ENCODE measurements at places on chromosomes 1 and 21.

- no peak for DNase-seq
Observed at GRCh38 chr1:182120411-182121258, 59.1 kb upstream of the ZNF648 start.

DNA sequence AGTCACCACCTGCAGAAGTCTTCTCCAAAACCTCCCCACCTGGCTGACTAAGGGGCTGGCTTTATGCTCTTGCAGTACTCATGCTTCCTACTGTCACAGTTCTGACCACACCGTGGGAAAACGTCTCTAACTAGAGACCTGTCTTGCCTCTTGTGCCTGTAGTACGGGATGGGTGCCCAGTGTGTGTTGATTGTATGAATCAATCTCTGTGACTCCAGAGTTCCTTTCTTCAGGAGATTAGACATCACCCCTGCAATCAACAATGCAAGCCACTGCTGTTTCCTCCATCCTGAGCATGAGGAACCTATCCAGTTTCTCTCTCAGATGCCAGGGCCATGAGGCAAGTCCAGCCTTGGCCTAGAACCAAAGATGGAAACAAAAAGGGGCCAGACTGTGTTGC lies 64.1 kb downstream of the LRRN2 start:
- DNase-seq: no peak

DNA sequence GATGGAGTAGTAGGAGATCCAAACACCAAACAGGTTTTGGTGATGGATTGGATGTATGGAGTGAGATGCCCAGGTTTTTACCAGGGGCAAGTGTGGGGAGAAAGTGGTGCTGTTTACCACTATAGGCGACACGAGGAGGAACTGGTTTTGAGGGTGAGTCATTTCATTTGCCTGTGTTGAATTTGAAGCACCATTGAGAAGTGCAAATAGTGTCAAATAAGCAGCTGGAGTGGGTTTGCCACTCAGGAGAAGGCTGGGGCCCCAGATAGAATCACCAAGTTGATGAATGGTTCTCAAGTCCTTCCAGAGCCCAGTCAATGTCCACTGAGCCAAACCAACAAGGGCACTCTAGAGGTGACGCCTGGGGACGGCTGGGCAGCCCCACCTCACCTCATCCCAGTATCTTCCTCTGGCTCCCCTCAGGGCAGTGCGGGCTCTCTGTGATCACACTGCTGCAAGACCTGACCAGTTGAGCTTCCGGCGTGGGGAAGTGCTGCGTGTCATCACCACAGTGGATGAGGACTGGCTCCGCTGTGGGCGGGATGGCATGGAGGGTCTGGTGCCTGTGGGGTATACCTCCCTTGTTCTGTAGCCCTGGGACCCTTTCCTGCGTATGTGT lies 9.4 kb downstream of the RUSC1 start:
- DNase-seq: no peak

DNA sequence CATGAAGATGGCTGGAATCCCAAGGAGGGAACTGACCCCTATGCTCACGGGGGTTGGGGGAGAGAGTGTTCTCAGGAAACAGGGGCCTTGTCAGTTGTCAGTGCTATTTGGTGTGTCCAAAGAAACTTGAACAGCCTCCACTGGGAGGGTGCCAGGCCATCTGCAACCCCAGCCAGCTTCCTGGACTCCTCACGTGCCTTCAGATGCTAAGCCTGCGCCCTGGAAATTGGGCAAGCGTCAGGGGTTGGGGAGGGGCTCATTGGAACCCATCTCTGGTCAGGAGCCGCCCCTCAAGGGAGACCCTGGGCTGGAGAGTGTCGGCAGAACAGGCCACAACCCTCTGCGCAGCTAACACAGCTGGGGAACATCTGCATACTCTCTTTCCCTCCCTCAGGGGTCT lies 13.1 kb upstream of the LHX4 start:
- no peak for DNase-seq

- no peak for DNase-seq
Observed at GRCh38 chr1:230057681-230058565, 9.1 kb upstream of the GALNT2 start.

GRCh38 chr1:200258447-200259375 lies 151.1 kb downstream of the ZNF281 start:
- DNase-seq: no peak

GRCh38 chr1:225694151-225694603 lies 41.3 kb upstream of the ENAH start:
- DNase-seq: no peak

GRCh38 chr1:32192220-32192948 lies 8.0 kb upstream of the CCDC28B start:
- DNase-seq: no peak

GRCh38 chr21:44916965-44917364 lies 3.7 kb downstream of the ITGB2 start:
- no peak for DNase-seq

GRCh38 chr1:74652711-74653139 lies 20.9 kb downstream of the ERICH3 start:
- DNase-seq: no peak

GRCh38 chr1:193275773-193276172 lies 89.4 kb upstream of the B3GALT2 start:
- DNase-seq: no peak

DNA sequence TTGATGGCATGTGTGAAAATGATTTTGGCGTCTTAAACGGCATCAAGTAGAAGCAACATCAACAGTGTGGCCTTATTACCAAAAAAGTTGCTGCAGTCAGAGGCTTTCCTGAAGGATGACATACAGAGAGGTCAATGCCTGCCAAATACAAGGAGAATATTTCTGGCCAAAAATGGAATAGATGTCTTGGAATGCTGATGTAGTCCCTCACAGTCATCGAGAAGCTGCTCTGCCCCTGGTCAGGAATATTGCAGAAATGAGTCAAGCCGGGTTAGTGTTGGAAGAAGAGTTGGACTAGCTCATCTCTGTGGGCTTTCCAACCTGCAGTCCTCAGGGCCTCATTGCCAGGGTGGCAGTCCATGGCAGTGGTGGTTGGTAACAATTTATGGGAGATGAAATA lies 42.1 kb downstream of the NOS1AP start:
- DNase-seq: no peak

DNA sequence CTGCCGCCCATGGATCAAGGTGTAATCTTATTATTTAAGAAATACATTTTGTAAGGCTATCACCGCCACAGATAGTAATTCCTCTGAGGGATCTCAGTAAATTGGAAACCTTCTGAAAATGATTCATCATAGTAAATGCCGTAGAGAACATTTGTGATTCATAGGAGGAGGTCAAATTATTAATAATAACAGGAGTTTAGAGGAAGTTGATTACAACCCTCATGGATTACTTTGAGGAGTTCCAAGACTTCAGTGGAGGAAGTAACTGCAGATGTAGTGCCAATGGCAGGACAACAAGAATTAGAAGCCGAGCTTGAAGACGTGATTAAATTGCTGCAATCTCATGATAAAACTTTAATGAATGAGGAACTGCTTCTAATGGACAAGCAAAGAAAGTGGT lies 280.1 kb downstream of the PTPRC start:
- no peak for DNase-seq

GRCh38 chr1:54940042-54940441 lies 40.4 kb upstream of the TMEM61 start:
- DNase-seq: no peak

GRCh38 chr1:8930116-8930515 lies 15.6 kb upstream of the CA6 start:
- DNase-seq: no peak

DNA sequence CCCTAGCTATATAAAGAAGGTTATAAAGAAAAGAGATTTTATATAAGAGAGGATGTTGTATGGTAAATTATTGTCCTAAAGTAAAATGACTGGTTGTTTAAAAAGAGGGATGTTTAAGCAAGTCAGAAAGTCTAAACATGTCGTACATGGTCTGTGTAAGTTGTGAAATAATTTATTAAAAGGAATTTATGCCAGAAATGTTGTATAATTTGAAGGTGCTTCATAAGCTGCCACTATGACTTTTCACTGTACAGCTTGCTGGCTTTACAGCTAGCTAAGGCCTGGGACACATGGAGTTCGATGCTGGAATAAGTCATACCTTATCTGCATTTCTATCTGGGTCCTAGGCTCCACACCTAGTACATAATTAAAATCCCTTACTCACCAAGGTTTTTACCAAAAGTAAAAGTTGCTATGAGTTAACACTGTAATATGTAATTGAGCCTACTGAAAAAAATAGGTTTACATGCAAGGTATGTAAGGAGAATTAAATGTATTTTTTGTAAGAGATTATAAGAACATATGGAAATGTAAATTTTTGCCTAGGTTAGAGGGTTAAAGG lies 59.0 kb upstream of the EDEM3 start:
- DNase-seq: no peak

DNA sequence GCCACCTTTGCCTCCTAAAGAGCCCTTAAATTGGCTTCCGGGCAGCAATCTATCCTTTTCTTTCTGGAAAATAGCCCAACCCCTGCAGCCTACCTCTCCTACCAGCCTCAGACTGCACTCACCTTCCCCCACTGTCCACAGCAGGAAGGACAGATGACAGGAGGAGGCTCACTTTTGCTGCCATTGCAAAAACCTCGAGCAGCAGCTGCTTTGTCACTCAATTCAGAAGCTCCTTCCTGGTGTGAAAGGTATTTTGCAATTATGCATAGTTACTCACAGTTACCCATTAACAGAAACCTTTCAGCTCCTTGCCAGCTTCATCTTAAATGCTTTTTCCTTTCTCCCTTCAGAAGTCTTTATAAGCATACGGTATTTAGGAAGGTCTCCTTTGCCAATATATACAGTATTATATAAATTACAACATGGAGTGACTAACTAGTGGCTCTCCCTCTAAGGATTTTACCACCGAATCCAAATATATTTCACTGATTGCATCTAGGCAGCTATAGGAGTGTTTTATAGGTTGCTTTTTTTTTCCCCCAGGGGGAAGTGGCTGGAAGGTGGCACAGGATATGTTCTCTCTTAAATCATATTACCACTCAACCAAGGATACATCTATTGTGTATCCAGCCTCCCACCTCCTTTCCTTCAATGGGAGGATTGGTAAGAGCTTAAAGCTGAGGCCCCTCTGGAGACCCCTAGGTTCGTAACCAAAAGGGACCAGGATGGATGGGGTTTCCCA lies 142.1 kb upstream of the IPO9 start:
- DNase-seq: no peak

DNA sequence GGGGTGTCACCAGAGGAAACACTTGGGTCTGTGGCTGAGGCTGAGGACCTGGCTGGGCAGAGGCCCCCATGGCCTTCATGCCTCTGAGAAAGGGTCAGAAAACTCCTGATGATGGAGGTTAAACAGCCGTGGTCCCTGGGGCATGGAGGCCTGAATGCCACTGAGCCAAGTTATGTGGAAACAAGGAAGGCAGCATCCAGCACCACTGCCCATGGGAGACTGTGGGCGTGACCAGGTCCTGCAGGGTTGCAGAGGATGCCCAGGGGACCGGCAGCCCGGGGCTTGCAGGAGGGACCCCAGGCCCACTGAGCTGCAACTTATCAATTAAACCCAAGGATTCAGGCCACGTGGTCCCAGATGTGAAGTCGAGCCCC lies 18.9 kb upstream of the COL6A2 start:
- no peak for DNase-seq

DNA sequence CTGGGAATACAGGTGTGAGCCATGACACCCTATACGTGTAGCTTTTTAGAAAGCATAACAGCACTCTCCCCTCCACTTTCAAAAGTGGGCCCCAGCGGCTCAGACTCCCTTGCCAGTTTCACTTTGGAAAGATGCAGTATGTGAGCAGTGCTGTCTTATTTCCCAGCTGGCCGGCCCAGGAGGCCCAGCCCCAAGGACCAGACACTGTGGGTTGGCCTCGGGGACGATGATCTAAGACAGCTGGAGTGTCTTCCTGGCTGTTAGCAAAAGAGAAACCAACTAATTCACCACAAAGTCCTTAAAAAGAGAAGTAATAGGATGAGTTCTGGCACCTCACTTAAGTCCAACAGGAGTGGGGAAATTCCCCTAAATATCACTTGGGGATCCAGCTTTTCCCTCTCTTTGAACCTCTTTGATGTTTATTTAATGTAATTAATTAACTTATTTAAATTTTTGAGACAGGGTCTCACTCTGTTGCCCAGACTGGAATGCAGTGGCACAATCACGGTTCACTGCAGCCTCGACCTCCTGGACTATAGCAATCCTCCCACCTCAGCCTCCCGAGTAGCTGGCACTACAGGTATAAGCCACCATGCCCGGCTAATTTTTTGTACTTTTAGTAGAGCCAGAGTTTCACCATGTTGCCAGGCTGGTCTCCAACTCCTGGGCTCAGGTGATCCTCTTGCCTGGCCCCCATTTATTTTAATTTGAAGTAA lies 17.6 kb upstream of the CLIC4 start:
- DNase-seq: no peak

DNA sequence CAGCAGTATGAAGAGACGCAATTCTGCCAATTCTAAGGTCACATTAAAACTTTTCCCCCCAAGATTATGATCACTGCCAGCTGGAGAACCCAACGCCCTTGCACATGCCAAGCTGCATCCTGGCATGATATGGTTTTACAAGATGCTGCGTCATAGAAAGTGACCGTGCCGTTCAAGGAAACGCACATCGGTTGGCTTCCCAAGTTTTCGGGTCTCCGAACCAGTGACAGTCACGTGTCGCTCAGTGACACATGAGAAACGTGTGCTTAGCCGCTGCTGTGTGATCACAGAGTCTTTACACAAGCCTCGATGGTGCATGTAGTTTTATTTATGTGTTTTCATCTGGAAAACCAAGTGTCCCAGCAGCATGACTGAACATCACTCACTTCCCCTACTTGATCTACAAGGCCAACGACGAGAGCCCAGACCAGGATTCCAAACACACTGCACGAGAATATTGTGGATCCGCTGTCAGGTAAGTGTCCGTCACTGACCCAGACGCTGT lies 7.4 kb downstream of the SMIM1 start:
- DNase-seq: no peak

GRCh38 chr1:87916965-87917364 lies 588.3 kb downstream of the LMO4 start:
- no peak for DNase-seq

- DNase-seq: no peak
Observed at GRCh38 chr1:205826016-205826806, 13.2 kb upstream of the SLC41A1 start.

DNA sequence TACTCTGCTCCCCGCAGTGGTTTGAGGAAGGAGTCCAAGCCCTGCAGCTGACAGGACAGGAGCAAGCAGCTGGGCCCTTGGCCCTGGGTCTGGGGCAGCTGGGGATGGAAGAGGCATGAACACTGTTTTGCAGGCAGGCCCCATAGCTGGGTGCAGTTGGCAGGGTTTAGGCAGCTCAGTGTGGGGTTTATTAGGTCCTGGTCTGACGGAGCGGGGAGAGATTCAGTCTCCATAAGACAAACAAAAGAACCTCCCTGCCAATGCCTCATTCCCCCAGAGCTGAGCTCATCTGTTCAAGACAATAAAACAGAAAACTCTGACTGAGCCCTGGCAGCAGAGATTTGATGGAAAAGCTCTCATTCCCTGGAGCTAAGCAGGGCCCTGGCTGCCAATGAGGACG lies 37.3 kb downstream of the OLFML2B start:
- no peak for DNase-seq

DNA sequence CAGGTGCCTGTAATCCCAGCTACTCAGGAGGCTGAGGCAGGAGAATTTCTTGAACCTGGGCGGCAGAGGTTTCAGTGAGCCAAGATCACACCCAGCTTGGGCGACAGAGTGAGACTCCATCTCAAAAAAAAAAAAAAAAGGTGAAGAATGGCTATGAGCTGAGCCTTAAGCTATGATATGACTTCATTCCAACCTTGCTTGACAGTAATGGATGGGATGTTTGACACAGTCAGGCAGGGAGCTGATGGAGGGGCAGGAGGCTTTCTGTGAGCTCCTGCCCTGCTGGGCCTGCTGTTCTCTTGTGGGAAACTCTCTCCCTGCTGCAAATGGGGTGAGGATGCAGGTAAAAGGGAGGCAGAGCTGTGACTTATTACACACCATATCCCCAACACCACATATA lies 27.6 kb downstream of the NCF2 start:
- no peak for DNase-seq

GRCh38 chr1:26697978-26698849 lies 2.4 kb downstream of the ARID1A start:
- DNase-seq: peak; percentile 8
